Left ventricle myocardium inferior (tissue), 1 donor: ENCODE measurements at places on chromosomes 1 and 21.

DNA sequence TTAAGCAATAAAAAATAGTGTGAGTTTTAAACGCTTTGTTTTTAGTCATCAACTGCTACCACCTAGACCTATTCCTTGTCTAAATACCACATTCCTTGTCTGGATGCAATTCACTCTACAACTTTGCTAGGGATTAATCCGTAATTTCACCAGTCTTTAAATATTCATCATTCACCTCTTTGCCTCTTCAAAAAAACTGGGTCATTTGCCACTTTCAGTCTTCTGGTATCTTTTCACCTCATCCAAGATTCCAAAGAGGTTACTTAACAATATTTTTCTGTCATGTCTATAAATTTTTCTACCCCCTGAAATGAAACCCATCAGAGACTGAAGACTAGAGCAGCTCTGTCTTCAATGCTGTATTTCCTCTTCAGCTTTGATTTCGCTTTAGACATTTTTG is 9.5 kb downstream of the PALMD start:
- DNase-seq: no peak

DNA sequence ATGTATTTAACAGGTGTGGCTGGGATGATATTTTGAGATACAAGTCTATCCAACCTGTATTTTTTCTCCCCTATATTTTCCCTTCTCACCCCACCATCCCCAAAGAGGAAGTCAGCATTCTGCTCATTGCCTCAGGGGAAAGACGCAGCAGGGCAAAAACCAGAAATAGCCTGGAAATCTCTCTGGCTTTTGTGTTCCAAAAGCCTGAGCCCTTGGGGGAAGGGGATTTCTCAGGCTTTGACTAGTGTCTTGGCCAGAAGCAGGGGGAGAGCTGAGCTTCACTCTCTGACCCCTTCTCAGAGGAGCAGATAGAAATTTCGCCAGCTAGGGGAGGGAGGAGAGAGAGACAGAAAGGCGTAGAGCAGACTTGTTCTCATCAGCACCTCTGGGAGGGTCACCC is 244.7 kb downstream of the RRAGC start:
- no peak for DNase-seq

GRCh38 chr1:208127792-208128529 is 116.2 kb downstream of the PLXNA2 start:
- no peak for DNase-seq

DNA sequence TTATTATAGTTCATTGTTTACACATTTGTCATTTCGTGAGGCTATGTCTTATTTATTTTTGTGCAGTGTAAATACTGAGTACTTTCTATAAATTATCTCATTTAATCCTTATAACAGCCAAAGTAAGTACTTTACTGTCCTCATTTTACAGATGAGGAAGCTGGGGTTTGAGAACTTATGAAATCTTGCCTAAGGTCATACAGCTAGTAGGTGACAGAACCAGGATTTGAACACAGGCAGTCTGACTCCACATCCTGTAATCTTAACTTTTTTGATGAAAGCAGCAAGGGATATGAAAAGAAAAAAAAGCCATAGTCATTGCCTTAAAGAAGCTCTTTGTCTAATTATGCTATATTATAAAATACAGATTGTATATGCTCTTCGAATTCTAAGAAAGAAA is 107.1 kb upstream of the BMP8A start:
- DNase-seq: no peak

GRCh38 chr21:34335316-34335715 is 28.5 kb upstream of the KCNE2 start:
- no peak for DNase-seq

DNA sequence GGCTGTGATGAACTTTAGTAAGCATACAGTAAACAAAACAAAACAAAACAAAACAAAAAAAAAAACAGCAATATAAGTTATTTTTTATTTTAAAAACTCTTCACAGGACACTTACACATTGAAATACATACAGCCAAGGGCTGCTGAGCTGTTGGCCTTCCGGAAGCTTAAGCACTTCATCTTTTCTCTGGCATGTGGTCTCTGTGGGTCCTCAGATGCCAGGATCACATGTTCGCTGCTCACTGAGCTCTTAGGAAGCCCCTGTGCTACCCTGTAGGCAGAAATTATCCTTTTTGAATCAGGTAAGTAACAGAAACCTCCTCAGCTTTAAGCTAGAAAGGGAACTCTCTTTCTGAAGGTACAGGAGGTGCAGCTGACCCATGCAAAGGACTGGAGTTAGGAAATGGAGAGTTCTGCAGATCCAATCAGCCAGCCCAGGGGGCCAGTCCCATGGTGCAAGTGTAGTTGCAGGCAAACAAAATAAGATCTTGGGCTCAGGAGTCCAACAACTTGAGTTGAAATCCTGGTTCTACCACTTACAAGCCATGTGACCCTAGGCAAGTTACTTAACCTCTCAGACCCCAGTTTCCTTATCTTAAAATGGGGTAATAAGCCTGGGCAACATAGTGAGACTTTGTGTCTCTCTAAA is 22.4 kb upstream of the MED18 start:
- no peak for DNase-seq

DNA sequence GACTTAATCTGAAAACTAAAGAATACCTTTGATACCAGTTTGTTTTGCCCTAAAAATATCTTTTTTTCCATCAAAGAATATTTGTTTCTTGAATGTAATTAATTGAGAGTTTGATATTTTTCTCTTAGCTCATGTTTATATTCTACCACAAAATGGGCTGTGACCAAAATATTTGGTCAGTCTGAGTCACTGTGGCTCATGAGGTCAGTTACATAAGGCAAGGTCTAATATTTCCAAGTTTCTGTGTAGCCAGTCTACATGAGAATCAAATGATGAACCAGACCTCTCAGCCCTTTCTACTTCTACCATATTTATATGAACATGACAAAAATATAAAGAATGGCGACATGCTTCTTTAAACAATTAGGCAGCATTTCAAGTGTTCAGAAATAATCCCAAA is 83.0 kb upstream of the IVNS1ABP start:
- no peak for DNase-seq

DNA sequence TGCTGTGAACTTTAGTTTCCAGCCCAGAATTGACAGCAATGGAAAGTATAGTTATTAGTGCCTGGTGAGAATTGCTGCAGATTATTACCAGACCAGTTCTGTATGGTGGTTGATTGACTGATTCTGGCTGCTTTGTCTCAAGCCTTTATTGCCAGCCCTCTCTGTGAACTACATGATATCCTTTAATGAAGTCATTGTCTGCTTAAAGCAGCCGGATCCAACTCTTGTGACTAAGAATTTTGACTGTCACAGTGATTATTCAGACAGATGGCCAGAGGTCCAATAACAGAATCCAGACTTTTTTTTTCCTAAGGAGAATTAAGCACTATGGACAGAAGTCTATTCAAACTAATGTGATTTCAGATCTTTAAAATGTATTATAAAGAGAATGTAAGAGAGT is 1548.6 kb upstream of the B3GALT2 start:
- no peak for DNase-seq

DNA sequence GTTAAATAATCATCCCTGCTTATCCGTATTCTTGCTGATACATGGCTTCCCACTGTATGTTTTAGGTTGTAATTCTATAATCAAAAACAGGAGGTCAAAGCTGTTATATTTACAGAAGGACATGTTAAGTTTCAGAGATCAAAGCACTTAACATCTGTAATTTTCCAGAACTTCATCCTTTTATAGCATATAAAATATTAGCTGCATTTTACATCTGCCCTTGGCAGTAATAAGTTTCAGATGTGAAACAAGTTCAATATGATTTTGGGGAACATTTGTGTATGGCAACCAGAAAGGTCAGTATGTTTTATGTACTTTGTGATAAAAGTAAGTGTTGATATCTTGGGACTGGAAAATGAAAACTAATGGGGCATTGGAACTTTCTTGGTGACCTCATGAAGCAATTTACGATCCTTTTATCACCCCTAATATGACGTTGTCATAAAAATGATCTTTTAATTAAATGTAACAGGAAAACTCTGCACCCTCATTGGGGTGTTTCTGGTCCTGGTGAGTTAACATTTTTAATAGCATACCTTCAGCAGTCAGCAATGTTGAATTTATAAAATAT is 449.6 kb downstream of the GPATCH2 start:
- DNase-seq: no peak
